GOT3 (cell line): ENCODE measurements at places on chromosomes 6 and 20.
A peak's percentile ranks its signal among the peaks of the same experiment; 100 is the strongest.

DNA sequence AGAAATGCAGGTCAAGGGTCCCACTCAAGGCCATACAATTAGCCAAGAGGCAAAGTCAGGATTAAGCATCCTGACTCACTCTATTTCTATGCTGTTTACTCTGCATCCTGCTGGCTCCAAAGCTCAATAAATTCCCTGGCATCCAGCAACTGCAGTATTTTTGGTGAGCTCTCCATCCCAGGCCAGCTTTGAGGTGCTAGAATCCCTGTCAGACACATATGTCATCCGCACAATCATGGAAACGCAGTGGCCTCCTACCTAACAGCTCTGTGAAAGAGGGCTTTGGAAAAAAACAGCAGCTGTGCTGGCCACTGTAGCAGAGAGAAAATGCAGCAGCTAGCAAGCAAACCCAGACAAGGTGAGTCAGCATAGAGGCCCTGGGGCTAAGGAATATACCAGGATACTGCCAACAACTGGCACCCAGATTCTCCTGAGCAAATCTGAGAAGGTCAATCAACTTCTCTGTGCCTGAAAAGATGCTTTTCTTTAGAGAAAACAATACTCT lies 58.4 kb downstream of the ANKEF1 start:
- DNase-seq: peak; percentile 47

DNA sequence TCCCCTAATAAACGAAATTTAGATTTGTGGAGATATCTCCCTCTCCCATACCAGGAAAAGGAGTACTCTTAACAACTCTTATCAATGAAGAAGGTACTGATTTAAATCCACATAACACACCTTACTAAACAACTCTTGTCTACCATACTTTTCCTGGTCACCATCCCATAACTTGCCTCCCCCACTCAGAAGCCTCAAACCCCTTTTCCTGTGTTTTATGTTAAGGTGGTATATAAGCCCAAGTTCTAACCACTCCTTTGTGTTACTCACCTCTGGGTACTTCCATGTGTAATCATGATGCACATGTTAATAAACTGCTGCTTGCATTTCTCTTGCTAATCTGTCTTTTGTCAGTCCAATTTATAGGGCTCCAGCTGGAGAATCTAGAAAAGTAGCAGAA lies 330.7 kb downstream of the CD83 start:
- DNase-seq: no peak

GRCh38 chr6:158414851-158415262 lies 102.6 kb downstream of the TULP4 start:
- DNase-seq: no peak

- DNase-seq: no peak
Measured at GRCh38 chr6:88997327-88997726, 33.9 kb upstream of the RNGTT start.

DNA sequence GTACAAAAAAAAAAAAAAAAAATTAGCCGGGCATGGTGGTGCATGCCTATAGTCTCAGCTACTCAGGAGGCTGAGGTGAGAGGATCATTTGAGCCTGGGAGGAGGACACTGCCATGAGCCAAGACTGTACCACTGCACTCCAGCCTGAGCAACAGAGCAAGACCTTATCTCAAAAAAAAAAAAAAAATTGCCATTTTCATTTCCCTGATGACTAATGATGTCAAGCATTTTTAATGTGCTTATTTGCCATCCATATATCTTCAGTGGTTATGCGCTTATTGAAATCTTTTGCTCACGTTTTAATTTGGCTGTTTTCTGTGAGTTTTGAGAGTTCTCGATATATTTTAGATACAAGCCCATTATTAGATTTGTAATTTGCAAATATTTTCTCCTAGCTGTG lies 46.7 kb downstream of the PFDN4 start:
- DNase-seq: no peak

- DNase-seq: no peak
Measured at GRCh38 chr20:23125159-23125558, 39.0 kb upstream of the CD93 start.

GRCh38 chr6:8082954-8083858 lies 19.0 kb upstream of the BLOC1S5 start:
- no peak for DNase-seq

DNA sequence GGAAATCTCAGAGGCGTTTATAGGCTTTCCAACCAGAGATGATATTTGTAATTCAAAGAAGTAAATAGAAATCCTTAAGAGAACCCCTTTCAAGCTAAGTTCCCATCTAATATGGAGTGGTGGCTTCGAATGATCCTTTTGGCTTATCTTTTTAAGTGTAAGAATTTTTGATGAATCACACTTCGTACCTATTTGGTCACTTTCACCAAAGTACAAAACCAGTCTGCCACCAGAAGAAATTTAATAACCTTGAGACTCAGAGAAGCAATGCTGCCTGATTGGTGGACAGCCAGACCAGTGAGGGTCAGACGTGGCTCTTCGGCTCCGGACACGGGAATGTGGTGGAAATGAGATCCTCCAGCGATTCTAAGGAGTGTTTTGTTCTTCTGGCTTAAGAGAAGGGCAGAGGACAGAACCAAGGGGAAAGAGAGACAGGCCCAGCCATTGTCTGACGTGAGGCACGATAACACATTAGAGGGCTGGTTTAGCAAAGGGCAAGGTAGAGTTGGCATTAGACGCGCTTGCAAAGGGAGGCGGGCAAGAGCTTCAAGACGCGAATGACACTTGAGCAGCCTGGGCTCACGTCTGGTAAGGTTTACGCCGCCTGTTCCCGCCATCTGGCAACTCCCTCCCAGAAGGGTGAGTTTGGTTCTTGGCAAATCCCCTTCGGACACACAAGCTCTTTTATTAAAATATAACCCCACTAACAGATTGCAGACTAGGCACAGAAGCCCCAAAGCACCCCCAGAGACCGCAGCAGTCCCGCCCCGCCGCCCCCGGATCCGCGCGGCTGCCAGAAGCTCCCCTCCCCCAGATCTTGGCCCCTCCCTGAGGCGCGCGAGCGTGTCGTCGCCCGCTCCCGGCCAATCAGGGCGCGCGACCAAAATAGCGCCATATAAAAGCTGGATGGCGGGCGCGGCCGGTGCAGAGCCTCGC lies 50.0 kb upstream of the EZR start:
- DNase-seq: peak; percentile 80

DNA sequence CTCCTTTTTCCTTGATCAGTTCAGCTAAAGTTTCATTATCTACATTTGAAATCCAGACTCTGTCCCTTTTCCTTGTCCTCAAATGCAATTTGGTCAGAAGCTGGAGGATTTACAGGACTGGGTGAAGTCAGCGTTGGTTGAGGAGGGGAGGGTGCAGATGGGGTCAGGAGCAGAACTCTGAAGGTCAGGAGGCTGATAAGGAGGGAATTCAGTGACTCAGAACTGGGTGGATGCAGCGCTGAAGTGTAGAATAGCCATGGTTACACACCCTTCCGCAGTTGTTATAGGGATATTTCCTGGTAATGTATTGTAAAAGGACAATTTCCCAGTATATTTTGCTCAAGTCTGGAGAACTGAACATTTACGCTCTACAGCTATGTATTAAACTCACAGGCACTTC lies 133.1 kb upstream of the FOXA2 start:
- no peak for DNase-seq
